ENCODE measurements at places on chromosomes 7 and 10. TPM values are rescaled to one million over a fixed set of nuclear protein-coding genes. Genes with fewer than 3 reads are reported as not detected.
A peak's percentile ranks its signal among the peaks of the same experiment; 100 is the strongest.

Gene STN1
- 13.4 TPM for total RNA-seq

DNA sequence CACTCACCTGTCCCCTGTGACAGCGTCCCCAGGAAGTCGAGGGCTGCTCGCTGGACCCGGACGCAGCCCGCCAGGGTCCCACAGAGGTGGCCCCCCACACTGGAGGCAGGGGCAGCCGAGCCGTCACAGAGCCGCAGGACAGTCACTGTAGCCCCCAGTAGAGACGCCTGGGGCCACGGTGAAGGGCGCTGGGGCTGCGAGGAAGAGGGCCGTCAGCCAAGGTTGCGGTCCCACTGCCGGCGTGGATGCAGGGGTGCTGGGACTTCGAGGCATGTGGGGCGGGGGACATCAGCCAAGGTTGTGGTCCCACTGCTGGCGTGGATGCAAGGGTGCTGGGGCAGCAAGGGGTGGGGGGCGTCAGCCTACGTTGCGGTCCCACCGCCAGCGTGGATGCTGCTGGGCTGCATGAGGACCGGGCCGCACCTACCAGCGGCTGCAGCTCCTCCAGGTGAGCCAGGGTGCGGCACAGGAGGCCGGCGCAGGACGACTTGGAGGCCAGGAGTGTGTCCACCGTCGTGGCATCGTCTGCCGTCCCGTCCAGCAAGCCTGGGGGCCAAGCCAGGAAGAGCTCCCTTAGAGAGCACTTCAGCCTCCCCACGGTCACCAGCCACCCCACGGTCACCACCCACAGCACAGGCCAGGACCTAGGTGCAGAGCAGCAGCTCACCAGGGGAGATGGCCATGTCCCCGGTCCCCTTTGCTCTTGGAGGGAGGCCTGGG lies 13.9 kb downstream of the BRAT1 start:
- peak; percentile 6 for DNase-seq

Gene HOXA1
- total RNA-seq = 5.5 TPM

- DNase-seq = peak; percentile 60
These were observed 65.3 kb upstream of the SLF2 start for GRCh38 chr10:100847440-100847839.

GRCh38 chr7:158885624-158886023 lies 29.3 kb downstream of the DYNC2I1 start:
- no peak for DNase-seq

DNA sequence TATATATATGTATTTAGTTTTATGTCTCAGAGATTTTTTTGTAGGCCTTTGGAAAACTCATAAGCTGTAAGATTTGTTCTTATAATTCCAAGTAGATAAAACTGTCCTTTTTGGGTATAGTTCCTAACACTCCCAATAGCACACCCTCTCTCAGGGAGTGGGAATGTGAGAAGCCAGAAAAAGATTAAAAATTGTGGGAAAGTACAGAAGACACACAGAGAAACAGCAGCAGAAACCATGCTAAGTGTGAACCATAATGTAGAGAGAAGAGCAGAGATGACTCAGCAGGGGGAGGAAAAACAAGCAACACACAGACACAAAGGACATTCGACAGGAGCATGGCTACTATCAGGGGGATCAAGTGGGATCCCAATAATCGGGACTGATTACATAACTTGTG lies 401.6 kb downstream of the MAGI2 start:
- DNase-seq = no peak

GRCh38 chr10:77829356-77829755 lies 97.2 kb downstream of the DLG5 start:
- no peak for DNase-seq

Gene SERPINE1
- total RNA-seq = 674 TPM

- no peak for DNase-seq
These were observed 885.6 kb upstream of the ZNF722 start for GRCh38 chr7:63112764-63113712.

GRCh38 chr7:130998993-130999602 lies 265.1 kb upstream of the KLF14 start:
- peak; percentile 52 for DNase-seq

GRCh38 chr7:51160990-51161615 lies 155.5 kb downstream of the COBL start:
- DNase-seq = peak; percentile 85

GRCh38 chr7:46352004-46352954 lies 431.2 kb upstream of the IGFBP3 start:
- peak; percentile 82 for DNase-seq

Measured in Daoy (cell line).